ENCODE measurements at places on chromosomes 2 and 18.

- no peak for DNase-seq
Measured at GRCh38 chr18:72612894-72613533, 68.9 kb upstream of the CBLN2 start.

DNA sequence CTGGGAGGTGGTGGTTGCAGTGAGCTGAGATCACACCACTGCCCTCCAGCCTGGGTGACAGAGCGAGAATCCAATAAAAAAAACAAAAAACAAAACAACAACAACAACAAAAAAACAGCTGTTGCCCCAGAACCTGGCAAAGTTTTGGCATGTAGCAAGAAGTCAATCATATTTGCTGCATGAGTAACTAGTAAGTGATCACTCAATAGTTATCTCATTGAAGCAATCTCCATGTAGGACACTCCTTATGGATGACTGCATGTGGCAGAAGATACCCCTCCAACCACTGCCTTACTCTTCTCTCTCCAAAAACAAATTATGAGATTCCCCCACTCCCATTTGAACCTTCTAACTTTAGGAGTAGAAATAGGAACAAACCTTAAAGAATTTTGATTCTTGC, 113.7 kb downstream of the TTC27 start:
- no peak for DNase-seq

DNA sequence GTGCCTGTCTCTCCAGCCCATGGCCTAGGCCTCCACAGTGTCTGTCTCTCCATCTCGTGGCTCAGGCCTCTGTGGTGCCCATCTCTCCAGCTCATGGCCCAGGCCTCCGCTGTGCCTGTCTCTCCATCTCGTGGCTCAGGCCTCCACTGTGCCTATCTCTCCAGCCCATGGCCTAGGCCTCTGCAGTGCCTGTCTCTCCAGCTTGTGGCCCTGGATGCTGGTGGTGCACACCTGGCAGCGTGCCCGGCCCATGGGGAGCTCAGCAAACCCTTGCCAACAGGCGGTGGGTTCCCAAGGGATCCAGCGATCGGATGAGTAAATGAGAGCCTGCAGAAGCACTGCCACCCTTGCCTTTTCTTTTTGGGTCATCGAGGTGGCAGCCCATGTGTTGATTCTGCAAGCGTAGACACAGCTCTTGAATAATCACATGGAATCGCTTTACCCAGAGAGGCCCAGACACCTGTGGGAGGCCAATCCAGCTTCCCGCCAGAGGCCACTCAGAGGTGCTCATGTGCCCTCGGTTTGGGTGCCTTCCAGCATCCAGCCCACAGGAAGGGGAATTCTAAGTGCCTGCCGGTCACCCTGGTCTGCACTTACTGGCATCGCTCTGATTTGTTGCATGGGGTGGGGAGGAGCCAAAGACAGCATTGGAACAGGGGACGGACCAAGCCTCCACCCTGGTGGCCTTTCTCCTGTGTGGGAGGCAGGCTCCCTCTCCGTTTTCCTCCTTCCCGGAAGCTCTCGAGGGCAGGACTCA, 101.8 kb upstream of the HDAC4 start:
- peak; percentile 32 for DNase-seq

DNA sequence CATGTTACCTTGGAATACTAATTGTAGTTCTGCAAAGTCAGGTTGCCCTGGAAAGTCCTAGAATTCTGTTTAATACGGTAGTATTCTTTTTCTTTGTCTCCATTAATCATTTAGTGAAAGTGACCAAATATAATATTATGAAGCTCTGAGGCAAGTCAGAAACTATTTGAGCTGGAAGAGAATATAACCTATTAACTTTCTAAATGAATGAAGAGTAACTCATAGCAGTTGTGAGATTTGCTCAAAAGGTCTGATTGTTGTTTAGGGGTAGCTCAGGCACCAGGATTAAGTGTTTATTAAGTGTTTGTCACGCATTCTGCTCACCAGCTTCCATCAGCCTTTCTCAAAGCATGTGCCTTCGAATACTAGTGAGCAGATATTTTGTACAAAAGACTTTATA, 46.7 kb upstream of the SERPINE2 start:
- no peak for DNase-seq

DNA sequence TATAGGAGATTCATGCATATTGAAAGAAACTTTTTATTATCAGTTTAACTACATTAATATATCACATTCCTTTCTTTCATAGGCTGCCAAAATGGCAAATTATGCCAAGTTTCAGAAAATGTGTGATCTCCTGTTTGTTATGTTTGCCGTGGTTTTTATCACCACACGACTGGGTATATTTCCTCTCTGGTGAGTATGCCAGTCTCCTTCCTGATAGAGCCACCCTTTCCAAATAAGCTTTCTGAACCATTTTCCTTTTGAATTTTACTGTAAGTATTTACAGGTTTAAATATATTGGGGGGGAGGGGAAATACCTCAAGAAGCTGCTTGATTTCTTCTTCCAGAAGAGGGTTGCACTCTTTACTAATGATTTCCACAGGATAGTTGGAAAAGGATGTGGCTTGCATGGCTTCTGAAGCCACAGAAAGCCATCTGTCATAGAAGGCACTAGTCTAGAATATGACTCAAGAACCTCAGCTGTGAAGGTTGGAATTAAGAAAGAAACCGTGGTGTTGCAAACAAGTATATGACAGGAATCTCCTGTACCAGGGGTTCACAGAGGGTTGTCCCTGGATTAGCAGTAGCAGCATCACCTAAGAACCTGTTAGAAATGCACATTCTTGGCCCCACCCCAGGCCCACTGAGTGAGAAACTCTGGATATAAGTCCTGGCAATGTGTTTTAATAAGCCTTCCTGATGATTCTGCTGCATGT, 84.5 kb upstream of the NOSTRIN start:
- no peak for DNase-seq

DNA sequence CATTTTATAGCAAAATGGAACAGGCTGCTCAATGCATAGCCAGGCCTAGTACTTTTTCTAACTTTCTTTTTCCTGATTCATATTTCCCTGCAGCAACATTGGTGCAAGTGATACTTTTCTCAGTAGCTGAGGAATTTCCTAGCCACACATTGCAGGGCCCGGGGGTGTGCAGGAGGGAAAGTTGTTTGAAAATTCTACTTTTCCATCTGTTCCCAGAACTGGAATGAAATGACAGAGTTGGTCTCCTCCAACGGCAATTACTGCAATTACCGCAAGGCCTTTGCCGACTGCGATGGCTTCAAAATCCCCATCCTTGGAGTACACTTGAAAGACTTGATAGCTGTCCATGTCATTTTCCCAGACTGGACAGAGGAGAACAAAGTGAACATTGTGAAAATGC, 50.5 kb downstream of the RASGRP3 start:
- DNase-seq: no peak

DNA sequence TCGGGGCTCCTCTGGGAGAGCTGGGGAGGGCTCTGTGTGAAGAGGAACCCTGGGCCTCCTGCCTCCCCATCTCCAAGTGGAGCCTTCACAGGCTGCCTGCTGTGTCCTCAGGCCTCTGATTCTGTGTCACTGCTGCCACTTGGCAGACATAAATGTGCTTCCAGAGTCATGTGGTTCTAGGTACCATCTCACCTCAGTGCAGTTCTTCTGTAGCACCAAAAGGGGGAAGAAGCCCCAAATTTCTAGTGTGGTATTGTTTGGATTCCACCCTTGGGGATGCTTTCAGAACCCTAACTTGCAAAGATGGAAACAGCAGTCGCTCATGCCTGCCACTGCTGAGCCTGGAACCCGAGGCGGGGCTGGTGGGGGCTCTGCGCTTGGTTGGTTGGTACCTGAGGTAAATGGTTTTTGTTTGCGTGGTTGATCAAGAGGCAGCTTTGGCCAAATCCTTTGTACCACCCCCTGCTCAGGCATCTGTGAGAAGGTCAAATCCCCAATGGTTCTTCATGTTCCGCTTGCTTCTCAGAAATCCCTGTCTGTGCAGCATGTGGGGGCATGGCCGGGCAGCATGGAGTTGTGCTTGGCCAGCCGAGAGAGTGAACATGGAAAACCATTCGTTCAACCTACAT, 27.5 kb downstream of the COA5 start:
- no peak for DNase-seq

Data from NCI-H1105 treated with DMSO at 0.1 percent for 48 hours (cell line).